ENCODE measurements at places on chromosomes 12 and 14.

DNA sequence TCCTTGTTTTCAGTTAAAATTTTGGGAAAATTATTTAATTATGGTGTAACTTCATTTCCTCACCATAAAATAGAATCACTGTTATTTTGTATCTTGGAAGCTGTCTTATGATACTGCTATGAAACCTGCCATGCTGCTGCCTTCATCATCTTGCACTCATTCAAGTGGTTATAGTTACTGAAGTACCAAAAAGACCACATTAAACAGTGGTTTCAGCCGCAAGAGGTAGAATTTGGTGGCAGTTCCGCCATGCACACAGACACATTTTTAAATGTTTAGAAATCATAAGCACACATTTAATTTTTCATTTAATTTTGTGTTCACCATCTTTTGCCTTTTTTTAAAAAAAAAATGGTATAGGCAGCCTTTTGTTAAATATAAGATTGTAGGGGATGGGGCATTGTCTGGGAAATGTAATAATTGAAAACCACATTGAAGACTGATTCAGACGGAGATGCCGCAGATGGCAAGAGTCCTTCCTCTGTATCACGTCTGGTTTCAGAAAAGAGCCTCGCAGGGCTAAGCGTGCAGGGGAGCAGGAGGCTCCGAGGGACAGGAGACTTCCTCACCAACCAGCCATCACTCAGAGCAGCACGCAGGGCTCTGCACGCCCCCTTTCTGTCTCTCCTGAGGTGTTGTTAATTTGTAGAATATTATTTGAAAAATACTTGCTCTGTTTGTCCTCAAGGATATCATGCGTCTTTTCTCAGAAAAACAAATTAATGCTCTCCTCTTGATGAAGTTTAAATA lies 115.2 kb upstream of the PELI2 start:
- peak; percentile 41 for DNase-seq

DNA sequence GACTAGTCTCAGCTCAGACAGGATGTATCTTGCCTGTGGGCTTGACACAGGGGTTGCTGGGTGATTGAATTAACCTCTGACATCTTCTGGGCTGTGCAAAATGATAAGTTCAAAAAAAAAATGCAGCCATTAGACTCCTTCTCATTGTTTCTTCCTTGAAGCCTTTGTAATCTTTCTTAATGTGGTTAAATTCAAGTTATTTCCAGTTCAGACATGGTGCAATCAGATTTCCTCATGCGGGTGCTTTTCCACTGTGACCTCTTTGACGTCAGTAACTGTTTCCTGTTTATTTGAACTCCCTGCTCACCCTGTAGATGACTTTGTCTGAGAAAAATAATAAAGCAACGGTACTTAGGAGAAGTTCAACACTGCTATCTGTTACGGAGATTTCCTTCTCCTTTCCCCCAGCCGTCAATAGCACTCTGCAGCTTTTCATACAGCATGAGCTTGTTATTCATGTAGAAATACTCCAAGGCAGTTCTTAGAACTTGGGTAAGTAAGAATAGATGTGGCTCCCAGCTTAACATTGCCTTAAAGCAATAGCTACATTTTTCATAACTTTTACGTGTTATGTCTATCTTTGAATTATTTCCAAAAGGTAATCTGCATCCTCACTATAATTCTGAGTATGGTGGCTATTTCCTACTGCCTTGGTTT lies 155.5 kb downstream of the PRKCH start:
- peak; percentile 91 for DNase-seq

GRCh38 chr12:24991209-24992049 lies 42.5 kb upstream of the BCAT1 start:
- DNase-seq, result peak; percentile 80

- DNase-seq, result no peak
These were observed 37.7 kb upstream of the SFSWAP start for GRCh38 chr12:131672941-131673887.

- no peak for DNase-seq
These were observed 72.9 kb downstream of the RBM19 start for GRCh38 chr12:113893221-113893620.

DNA sequence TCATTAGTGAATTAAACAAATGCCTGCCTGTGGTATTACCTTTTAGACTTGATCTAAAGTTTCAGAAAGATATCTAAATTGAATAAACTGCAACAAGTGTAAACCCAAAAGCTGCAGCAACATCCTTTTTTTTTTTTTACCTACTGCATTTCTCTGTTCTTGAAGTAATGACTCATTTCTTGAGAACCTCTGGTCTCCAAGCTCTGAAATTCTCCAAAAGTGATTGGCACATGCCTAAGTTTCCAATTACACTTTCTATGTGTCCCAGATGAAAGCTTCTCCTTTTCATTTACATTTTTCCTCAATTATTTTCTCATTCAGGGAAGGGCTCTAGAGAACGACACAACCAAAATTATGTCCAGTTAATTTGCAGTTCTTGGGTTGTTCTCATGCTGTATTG lies 435.2 kb upstream of the DCN start:
- DNase-seq, result no peak

GRCh38 chr12:90166671-90167070 lies 458.0 kb upstream of the ATP2B1 start:
- no peak for DNase-seq

GRCh38 chr14:34368971-34369647 lies 92.9 kb downstream of the SPTSSA start:
- no peak for DNase-seq

DNA sequence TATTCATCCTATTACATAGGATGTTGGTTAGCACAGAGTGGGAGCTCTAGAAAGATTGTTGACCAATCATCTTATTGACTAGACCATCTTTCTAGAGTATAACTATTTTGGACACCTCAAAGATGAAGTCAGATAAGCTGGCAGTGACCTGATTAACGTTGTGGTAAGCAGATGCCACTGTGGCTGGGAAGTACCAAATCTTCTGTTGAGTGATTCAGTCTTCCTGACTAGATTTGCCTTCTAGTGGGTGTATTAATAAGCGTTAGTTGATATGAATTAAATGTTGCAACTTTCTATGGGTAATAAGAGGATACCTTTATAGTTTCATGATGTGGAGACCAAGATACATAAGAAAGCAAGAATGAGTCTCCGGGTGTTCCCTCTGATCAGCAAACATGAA lies 51.2 kb upstream of the HELB start:
- DNase-seq, result no peak

DNA sequence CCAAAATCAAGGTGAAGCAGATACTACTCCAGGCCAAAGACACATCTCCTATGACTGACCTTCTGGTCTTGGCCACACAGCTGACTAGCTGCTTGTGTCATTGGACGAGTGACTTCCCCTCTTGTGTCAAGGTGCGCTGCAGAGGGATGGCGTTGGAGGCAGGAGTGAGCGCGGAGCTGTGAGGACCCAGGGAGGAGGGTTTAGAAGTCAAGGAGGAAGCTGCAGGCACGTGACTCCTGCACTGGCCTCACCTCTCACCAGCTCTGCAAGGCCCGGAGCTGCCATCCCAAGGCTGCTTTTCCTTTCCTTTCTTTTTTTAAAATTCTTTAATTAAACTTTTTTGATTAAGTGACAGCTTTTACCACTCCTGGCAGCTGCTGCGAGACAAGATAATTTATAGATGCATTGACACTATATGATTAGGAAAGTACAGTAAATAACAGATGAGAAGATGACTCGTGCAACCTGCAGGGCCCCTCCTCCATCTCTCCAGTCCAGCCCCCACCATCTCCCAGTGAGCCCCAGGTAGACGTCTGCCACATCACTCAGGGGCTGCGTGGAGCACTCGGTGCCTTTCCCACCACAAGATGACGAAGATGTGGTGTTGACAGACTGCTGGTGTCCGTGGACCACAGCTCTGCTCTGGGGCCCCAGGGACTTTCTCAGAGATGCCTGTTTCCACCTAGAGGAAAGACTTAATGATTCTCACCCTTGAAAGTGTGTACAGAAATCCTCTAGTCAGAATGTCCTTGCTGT lies 350.6 kb downstream of the CACNA1C start:
- DNase-seq, result no peak

DNA sequence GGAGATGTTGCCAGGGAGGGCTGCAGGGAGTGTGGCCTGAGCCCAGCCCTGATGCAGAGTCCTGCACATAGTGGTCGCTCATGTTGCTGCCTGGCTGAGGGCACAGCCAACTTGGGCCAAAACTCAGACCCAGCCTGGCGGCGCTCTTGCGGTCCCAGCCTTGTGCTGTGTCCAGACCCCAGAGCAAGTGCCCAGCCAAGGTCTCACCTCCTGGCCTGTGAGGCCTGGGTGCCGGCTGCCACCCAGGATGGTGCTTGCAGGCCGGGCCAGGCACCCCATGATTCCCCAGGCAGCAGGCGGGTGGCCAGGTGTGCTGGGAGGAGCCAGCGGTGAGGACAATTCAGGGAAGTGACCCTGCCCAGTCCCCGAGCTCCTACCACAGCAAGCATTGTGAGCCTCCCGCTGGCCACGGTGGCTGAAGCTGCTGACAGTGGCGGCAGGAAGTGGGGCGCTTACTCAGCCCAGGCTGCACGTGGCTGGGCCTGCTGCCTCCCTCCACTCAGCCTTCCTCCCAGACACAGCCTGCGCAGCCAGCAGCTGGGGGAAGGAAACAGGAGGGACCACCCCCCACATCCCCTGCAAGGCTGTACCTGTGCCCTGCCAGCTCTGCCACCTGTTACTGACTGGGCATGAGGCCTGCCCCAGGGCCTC lies 17.7 kb upstream of the PGF start:
- no peak for DNase-seq

DNA sequence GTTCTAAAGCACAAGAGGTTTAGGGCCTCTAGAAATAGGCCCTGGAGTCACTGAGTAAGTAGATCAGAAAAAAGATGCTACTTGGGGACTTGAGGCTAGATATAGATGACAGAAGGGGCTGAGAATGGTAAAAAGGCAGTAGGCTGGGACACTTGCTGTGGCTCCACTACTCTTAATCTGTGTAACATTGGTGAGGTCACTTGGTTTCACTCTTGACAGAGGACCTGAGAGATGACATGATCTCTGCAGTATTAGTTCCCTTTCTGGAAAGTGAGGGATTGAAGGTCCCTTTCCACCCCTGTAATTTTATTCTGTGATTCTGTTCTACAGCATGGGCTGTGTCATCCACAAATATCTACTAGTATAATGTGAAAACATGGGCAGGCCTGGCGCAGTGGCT lies 39.7 kb downstream of the MAPKAPK5 start:
- no peak for DNase-seq

DNA sequence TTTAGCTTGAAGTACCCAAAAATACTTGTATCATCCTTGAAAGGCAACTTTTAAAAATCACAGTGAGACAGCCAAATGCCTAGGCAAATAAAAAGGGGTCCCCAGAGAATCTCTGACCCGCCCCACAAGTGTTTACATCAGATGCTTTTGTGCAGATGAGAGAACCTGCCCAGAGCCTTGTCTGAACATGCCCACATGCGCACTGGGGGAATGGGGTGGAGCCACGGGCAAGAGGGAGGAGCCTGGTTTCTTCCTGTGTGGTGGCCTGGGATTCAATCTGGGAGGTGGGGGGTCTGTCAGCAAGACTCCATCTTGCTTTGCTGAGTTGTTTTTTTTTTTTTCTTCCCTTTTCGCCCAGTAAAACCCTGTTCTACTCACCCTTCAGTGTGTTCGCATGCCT lies 381.7 kb upstream of the CCDC196 start:
- DNase-seq, result no peak

- DNase-seq, result no peak
These were observed 5.5 kb downstream of the CSRNP2 start for GRCh38 chr12:51077930-51078329.

- no peak for DNase-seq
These were observed 27.9 kb downstream of the SYNE3 start for GRCh38 chr14:95488376-95489213.

DNA sequence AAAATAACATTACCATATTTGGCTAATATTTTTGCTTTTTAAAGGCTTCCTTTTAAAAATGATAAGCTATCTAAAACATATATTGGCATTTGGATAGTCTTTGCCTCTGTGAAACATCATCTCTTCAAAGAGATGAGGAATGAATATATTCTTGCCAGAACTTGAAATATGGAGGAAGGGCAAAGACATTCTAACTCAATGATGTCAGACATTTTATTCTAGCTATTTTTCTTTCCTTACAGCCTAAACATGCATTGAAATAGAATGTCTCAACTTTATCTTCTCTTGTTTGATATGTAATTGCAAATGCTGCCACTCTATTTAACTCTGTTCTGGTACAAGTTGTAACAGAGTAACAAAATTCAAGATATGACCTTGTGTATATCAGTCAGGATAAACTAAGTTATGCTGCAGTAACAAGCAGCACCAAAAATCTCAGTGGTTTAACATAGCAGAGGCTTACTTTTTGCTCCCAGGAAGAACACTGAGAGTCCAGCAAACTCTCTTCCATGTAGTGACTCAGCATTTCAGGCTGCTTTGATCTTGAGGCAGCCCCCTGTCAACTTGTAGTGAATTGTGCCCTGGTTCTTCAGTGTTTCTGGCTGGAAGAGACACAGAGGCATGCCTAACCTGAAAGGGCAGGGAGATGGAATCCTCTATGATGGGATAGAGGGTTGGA lies 11.0 kb downstream of the IRAK3 start:
- DNase-seq, result no peak

GRCh38 chr12:49678711-49679110 lies 28.5 kb downstream of the FMNL3 start:
- DNase-seq, result no peak

- DNase-seq, result no peak
These were observed 99.0 kb downstream of the SETD3 start for GRCh38 chr14:99381688-99382060.

DNA sequence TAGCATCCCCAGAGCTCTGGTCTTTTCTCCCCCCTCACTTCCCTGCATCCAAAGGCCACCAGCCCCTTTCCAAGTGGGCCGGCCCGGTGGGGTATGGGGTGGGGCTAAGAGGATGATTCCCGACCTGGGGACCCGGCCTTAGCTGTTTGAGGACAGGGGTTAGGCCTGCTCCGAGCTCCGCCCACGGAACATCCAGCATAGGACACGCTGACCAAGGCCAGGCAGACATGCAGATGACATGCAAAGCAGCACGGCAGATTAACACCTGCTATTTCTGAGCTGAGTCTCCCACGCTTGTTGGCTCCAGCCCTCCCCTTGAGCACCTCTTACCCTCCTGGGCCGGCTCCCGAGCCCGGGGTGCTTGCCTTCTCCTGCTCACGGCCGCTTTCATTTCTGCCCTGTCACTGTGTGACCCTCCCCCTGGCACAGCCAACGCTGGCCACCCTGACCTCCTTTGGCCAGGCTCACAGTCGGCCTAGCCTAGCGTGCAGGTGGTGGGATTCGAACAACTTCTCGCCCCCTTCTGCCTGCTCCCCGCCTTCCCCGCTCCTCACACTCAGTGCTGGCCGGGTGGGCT lies 40.2 kb downstream of the TEAD4 start:
- no peak for DNase-seq

Measured in CD4-positive, alpha-beta T cell treated with Interleukin-4 for 4 hours (primary cell).